ENCODE measurements at places on chromosomes 13 and 19.
A peak's percentile ranks its signal among the peaks of the same experiment; 100 is the strongest.

DNA sequence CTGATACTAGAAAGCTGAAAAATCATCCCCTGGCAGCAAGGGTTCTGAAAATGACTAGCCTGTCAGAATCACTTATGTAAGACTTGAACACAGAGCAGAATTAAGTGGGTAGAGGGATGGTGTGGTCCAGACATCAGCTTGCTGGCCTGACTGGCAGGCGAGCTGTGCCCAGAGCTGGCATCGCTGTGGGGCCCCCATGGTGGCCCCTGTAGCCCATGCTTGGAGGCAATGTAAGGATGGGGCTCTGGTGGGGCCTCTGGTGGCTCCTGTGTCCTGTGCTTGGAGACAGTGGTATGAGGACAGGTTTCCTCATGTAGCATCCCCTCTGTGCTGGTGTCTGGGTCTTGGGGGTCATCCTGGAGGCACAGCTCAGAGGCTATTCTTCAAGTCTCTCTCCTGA, 332.1 kb downstream of the SHISA2 start:
- DNase-seq = no peak

DNA sequence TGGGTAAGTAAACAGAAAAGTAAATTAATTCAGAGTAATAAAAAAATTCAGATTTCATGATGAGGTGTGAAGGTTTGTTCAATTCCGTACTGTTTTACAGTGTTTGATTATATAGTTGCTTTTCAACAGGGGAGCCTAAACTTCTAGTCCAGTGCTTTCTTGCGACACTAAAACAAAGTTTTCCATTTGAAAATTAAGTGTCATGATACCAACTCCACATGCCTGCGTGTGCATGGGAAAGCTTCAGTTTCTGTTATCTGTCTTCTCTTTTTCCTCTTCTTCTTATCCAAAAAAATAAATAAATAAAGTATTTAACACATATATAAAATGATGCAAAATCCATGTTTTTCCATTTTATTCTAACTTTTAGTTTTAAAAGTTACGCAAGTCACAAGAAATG, 165.3 kb downstream of the DACH1 start:
- DNase-seq = no peak

- DNase-seq = no peak
Observed at GRCh38 chr19:12751635-12752034, at the start of gene BEST2. Gene BEST2 (plus strand): TSS chr19:12751791. CDS start chr19:12752593, 802 bp downstream.

GRCh38 chr19:9430444-9430843, 4.9 kb downstream of the ZNF266 start:
- no peak for DNase-seq

DNA sequence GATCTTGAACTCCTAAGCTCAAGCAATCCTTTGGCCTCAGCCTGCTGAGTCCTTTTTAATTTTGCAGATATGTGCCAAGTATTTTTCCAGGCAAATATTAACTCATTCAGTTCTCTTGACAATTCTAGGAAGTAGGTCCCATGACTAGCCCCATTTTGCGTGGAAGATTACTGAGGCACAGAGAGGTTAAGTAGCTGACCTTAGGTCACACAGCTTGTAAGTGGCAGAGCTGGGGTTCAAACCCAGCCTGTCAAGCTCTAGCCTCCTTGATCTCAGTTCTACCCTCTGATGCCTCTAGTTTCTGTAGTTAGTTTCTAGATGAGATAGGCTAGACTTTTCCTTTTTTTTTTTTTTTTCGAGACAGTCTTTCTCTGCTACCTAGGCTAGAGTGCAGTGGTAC, 18.1 kb downstream of the CYP4F22 start:
- no peak for DNase-seq

DNA sequence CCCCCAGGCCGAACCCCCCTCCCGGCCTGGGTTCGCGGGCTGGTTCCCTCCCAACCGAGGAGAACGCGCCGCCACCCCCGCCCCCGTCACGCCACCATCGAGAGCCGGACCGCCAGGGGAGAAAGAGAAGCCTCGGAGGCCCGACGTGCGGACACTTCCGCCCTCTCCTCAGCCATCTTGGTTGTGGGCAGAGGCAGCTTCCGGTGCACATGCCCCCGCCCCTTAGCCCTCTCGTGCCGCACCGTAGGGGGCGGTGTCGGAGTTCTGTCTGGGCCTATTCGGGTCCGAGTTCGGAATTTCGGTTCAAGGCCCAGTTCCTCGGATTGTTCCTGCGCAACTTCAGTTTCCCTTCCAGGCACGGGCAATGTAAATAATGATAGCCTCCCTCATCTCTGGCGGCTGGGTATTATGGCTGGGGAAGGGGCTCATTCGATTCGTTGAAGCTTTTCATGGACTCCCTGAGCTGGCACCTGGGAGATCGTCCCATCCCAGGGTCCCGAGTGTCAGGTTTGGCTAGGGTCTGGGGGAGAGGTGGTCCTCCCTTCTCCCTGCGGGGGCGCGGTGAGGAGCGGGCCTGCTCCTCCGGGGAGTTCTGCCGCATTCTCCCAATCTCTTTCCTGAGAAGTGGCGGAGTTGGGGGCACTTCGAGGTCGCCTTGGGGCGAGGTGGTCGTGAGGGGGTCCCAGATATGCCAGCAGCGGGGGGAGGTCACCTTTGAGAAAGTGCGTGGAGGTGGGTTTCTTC, at the start of the genes IER2 and STX10:
Gene IER2 (plus strand): TSS at position 225 of the 744 bp plus-strand sequence. CDS start 2,776 bp downstream, outside the sequence.
Gene STX10 (minus strand): TSS at position 189 of the 744 bp plus-strand sequence. CDS start 202 bp downstream, outside the sequence.
- peak; percentile 97 for DNase-seq

- DNase-seq = peak; percentile 87
Observed at GRCh38 chr19:23512151-23512925, 117.1 kb upstream of the ZNF91 start.

GRCh38 chr13:56066321-56066720, 1074.4 kb upstream of the PRR20A start:
- DNase-seq = no peak

- no peak for DNase-seq
Observed at GRCh38 chr19:279656-280055, 11.5 kb downstream of the PLPP2 start.

DNA sequence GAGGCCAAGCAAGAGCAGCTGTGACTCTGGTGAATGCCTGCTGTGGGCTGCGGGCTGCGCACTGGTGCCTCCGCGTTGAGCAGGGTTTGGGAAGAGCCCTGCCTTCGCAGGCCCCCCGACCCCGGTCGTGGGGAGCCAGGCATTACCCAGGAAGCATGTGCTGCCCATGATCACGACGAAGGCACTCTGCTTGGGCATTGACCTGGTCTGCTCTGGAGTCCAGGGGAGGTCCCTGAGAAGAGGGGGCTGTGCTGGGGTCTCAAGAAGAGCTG, 19.2 kb downstream of the RANBP3 start:
- no peak for DNase-seq

DNA sequence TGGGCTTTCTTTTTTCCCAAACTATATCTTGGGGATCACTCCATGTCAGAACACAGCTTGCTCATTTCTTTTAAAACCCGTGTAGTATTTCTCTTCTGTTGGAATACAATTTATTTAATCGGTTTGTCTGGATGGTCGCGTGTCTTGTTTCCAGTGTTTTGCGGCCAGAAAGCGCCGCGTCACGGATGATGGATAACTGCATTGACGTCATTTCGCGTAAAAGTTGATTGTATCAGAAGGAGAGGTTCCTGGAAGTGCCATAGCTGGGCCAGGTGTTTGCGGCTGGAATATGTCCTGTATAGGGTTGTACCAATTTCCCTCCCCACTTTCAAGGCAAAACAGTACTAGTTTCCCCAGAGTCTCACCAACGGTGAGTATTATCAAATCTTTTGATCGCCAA, 9.7 kb downstream of the ACTL9 start:
- DNase-seq = no peak

DNA sequence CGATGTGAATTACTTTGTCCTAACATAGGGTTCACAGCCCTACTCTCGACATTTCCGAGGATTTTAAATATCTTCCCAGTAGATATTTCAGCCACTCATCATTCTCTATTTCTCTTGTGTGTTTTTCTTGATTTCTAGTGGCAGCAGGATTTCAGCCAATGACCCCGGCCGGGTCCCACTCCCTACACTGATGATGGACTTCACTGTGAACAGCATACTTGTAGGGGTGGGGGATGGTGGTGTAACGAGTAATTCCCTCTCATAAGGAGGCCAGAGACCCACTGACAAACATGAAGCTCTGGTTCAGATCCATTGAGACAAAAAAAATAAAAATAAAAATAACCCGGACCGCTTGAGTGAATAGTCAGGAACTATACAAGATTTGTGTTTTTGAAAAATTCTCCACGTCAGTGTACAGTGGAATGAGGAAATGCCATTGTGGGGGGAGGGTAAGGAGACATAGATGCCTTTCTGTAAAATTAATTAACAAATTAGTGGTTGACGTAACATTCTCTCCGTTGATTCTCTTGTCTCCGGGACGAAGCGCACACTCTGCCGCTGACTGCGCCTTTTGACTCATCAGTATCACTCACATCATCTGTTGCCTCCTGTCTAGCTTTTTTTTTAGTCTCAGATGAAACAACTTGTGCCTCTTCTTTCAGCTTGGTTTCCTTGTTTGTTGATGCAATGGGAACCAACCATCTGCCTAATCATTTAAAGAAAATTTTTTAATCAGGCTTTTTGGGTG, 48.8 kb upstream of the IRS2 start:
- no peak for DNase-seq

DNA sequence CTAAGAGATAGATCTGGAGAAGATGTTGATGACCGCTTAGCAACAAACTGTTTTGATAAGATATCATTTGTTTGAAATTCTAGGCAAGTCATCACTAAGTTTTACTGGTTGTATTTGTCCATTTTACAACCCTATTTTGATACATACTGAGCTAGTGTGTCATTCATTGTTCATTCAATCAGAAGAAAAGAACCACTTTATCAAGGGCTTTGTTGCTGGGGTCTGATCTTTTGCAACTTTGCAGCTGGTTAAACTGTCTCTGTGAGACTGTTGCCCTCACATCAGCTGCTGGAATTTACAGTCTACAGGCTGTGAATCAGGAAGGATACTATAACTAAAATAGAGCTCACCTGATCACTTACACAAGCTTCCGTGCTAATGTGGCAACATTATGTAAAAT, 290.5 kb downstream of the RFC3 start:
- no peak for DNase-seq

DNA sequence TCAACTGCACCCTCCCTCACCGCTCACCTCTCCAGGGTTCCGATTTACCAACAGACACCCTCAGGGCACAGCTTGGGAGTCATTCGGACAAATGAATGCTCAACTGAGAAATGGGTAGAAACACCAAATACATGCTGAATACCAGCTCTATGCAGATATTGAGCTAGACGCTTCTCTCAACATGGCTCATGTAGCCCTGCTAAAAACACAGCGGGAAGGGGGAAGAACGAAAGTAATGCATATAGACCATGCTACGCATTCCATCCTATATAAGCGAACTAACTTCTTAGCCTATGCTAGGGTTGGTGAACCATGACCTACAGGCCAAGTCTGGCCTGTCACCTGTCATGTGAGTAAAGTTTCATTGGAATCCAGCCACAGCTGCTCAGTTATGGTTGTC, 304.0 kb downstream of the UQCRFS1 start:
- no peak for DNase-seq

DNA sequence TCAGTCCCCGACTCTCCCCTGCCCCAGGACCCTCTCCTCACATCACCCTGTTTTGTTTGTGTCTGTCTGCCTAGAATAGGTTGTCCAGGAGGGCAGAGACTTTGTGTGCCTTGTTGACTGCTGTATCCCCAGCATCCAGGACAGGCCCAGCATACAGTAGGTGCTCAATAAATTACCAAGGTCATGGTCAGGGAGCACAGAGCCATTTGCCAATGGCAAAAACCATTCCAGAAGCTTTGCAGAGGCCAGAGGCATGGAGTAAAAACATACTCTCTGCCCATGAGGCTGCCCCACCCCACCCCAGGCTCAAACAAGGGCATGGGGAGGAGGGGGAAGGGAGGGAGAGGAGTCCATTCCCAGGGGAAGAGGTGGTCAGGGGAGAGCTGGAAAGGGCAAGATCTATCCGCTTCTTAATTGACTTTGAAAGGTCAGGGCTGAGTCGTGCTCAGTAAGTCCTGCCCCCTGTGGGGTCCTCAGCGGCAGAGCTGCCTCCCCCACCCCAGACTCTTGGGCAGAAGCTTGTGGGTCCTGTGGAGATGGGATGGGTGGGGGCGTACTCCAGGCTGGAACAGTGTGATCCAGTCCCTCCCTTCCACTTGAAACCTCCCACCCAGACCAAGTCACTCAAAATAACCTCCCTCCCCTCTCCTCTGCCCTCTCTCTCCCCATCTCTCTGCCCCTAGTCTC, 4.4 kb downstream of the GPR4 start:
- DNase-seq = no peak

GRCh38 chr13:80386002-80386401, 45.1 kb upstream of the SPRY2 start:
- no peak for DNase-seq

GRCh38 chr13:105395041-105395440, 1140.4 kb downstream of the EFNB2 start:
- no peak for DNase-seq

DNA sequence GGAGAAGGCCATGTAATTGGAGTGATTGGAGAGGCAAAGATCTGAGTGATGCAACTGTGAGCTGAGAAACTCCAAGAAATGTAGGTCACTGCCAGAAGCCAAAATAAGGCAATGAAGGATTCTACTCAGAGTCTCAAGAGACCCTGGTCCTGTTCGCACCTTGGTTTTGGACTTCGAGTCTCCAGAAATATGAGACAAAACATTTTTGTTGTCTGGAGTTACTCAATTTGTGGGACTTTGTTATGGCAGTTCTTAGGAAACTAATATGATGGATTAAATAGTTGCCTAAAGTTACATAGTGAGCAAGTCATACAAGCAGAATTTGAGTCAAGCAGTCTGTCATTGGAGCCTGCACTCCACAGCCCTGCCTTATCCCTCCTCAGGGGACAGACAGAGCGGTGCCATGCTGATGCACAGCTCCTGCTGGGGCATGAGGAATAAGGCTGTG, 104.2 kb downstream of the ITGBL1 start:
- DNase-seq = no peak

GRCh38 chr13:20148501-20149183, 12.2 kb downstream of the GJA3 start:
- DNase-seq = no peak

Measured in testis (tissue), 5 donors.